Stimulated activated CD8-positive, alpha-beta memory T cell treated with anti-CD3 and anti-CD28 coated beads, Interleukin-7, amount 100 ng/mL, for 4 hours (primary cell): ENCODE measurements at places on chromosomes 16 and 17.

DNA sequence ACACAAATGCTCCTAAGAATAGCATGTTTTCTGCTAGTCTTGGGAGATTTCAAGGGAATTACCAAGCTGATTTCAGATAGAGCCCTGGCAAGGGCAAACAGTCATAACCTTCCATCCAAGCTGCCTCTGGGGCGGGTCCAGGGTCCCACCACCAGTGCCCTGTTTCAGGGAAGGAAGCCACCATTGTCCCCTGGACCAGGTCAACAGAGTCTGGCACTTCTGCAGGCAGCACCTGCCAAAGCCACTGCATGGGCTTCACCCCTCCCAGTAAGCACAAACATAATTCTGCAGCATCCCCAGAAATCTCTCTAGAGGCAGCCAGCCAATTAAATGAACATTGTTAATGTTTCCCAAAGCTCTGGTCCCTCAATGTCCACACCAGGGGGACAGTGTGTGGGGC is 143.0 kb downstream of the SALL1 start:
- no peak for DNase-seq

- no peak for DNase-seq
Observed at GRCh38 chr17:63686138-63686685, 13.7 kb downstream of the LIMD2 start.

DNA sequence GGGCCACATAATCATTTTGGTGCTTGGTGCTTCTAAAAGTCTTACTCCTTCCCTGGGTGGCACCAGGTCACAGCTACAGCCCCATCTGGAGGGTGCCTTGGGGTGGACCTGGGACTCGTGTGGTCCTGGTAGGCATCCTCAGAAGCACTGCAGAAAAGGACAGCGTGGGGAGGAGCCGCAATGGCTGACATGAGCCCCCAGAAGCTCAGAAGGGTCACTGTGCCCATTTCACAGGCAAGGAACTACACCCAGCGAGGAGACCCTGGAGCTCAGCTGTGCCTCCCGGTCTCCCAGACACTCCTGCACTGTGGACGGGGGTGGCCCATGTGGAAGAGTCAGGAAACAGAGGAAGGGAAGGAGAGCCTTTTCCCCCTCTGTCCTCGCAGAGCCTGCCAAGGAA is 26.4 kb downstream of the C17orf100 start:
- no peak for DNase-seq

DNA sequence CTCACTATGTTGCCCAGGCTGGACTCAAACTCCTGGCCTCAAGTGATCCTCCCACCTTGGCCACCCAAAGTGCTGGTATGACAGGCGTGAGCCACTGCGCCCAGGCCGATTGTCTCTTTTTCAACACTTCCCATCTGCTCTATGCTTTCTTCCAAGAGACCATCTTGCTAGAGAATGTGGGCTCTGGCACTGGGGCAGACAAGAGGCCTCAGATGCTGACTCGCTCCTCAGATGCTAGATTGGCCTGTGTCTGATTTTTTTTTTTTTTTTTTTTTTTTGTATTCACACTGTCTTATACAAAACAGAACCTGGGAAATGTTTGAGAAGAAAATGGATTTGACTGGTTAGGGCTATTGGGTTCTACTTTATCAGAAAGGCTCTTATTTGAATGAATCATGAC is 58.2 kb downstream of the CYB5D2 start:
- DNase-seq = no peak

DNA sequence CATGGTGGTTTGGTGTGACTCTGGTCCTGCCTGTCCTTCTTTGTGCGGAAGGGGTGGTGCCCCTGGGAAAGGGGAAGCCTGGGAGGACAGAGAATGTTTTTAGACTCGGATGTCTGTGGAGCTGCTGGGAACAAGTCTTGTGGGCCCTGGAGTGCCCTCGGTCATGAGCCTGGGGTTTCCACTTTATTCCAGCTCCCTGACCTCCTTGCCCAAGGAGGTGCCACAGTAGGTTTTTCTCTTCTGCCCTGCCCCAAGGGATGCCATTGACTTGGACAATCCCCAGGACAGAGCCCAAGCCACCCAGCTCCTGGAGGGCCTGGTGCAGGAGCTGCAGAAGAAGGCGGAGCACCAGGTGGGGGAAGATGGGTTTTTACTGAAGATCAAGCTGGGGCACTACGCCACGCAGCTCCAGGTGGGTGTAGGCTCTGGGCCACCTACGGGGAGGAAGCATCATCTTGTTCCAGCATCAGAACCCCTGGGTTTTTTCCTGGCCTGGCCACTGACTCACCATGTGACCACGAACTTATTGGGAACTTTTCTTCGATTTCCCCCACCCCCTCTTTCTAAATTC is 1.4 kb downstream of the STAT5A start:
- DNase-seq = peak; percentile 84

DNA sequence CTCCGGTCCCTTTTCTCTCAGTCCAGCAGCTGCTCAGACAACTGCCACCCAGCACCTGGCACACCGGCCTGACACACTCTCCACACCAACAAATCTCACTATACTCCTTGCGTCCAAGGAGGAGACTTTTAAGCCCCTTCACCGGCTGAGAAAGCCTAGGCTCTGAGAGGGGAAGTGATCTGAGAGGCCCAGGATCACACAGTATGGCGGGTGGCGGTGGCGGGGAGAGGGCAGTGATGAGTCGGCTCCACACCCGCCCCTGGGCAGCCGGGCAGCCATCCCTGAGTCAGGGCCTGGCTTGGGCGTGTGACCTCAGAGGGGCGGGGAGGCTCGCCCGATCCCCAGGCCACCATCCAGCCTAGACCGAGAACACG is 569 bp downstream of the FLII start:
- peak; percentile 39 for DNase-seq

DNA sequence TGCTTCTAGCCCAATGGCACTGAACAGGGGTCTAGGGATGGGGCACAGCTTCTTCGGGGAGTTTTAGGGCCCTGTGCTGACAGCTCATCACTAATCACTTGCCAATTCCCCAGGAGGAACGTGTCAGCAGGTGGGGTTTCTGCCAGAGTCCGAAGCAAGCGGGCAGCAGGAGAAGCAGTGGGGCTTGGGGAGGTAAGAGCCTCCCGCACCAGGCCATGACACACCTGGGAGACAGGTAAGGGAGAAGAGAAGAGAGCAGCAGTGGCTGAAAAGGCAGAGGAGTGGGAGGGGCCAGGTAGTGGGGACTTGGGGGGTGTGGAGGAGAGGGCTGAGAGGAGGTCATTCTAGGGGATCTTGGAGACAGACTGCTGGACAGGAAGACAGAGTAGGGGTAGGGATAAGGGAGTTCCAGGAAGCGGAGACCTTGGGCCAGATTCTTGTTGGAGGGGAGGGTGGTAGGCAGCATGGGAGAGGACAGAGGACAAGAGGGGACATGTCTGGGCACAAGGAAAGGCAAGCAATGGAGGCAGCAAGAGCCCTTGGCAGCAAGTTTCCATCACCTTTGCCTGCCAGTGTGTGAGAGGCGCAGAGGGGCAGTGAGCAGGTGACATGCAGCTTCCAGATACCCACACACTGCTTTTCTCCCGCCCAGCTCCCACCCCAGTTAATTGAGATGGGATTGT is 4.9 kb downstream of the PHOSPHO1 start:
- DNase-seq = no peak
